ENCODE measurements at places on chromosomes 4 and X.

DNA sequence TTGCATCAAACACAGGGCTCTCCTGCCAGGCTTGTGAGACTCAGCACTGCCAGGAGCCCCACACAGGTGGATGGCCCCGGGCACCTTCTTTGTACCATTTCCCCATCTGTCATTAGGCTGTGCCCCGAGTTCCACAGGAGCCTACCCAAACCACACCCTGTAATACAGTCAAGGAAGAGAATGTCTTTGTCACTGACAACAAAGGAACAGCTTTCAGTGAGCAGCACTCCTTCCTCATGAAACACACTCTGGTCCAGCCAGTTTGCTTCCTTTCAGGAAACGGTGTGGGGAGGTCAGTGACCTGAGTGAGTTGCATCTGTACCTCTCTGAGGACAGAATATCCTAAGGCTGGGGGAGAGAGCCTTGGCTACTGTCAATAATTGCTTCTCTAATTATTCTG, 53.7 kb downstream of the LNX1 start:
- DNase-seq = no peak

- DNase-seq = no peak
Observed at GRCh38 chrX:42524379-42524778, 253.6 kb downstream of the PPP1R2C start.

DNA sequence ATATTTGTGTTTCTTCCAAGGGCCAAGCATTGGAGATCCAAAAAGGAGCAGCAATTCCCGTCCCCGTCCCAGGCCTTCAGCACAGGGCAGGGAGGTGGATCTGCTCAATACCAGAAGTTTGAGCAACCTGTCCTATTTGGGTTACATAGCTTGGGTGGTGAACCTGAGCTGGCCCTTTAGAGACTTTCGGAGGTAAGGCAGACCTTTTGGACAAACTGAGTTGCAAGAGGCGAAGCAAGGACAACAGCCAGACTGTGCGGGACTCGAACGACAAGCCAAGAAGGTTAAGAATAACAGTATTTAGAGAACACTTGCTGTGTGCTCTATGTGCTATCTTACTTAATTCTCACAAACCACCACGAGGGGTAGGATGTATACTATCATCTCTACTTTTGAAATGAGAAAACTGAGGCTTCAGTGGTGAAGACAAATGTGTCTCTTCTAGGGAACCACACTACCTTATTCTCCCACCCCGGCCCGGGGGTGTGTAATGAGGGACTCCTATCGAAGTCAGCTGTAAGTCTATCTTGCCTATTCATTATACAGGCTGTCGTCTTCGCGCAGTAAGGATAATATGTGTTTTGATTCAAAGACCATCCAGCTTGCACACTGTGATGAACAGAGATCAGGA, 1.3 kb downstream of the NOP14 start:
- peak; percentile 66 for DNase-seq

DNA sequence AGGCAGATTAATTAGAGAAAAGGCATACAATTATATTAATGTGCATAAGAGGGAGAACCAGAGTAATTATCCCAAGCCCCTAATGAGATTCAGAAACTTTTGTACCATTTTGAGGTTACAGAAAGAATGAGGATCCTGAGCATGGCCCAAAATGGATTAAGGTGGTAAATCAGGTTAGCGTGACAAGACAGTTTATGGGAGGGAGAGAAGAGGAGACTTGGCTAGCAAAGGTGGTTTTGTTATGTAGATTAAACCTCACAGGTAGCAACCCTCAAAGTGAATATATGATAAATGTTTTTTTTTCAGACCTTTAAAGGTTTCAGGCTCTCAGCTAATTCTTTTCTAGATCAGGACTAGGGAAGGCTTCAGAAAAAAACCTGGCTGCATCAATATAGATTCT, 781.8 kb downstream of the FAM133A start:
- no peak for DNase-seq

GRCh38 chr4:141459020-141459419, 177.4 kb upstream of the IL15 start:
- no peak for DNase-seq

- DNase-seq = no peak
Observed at GRCh38 chrX:10859353-10859752, 239.0 kb upstream of the MID1 start.

DNA sequence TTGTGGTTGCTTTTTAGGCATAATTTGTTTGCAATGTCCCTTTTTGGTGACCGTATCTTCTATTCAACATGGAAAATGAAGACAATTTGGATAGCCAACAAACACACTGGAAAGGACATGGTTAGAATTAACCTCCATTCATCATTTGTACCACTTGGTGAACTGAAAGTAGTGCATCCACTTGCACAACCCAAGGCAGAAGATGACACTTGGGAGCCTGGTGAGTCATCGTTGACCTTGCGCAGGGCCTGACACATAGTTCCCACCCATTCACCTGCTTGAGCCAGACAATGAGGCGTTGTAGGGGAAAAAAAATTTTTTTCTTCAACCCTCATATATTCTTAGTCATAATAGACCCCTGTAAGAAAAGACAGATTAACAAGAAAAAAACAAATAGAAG, 32.4 kb downstream of the EGF start:
- peak; percentile 53 for DNase-seq

- no peak for DNase-seq
Observed at GRCh38 chr4:44019721-44020120, 428.9 kb downstream of the KCTD8 start.

- DNase-seq = no peak
Observed at GRCh38 chr4:3402491-3403347, 39.0 kb upstream of the HGFAC start.

- no peak for DNase-seq
Observed at GRCh38 chrX:78945186-78945912, at the start of gene P2RY10. Gene P2RY10 (plus strand): TSS chrX:78945391. CDS start chrX:78960521, 15,130 bp downstream.

GRCh38 chr4:26174027-26174426, 146.8 kb upstream of the RBPJ start:
- DNase-seq = no peak

DNA sequence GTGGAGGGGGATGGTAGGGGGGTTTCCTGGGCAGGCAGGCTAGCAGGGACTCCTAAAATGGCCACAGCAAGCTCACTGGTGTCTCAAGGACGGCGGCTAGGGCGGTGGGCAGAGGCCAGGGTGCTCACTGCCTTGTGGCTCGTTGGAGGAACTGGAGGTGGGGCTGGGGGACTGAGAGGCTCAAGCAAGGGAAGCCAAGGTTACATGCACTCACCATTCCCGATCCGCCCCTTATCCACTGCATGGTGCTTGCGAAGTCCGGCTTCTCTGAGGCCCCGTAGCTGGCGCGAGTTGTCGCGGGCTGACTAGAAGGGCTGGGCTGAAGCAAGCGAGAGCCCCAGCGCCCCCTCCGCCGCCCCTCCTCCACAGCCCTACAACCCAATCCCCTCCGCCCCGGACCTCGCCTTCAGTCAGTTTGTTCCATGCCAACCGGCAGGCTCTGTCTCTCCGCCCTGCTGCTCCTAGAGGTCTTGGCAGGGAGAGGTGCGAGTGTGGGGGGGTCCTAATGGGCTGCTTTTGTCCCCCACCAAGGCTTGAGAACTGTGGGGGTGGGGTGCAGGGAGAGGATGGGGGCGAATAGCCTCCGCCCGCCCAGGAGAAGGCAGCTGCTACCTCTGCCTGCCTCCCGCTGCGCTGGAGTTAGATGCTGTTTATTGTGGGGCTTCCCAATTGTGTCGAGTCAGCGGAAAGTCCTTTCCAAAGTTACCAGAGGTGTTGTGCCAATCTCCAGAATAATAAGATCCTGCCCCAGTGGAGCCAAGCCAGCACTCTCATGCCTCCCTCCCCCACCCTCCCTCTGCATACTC, at the start of gene ARHGEF9:
ARHGEF9 (minus strand) TSS at position 313 of the 806 bp plus-strand sequence; CDS start at position 244, 69 bp downstream.
- no peak for DNase-seq

DNA sequence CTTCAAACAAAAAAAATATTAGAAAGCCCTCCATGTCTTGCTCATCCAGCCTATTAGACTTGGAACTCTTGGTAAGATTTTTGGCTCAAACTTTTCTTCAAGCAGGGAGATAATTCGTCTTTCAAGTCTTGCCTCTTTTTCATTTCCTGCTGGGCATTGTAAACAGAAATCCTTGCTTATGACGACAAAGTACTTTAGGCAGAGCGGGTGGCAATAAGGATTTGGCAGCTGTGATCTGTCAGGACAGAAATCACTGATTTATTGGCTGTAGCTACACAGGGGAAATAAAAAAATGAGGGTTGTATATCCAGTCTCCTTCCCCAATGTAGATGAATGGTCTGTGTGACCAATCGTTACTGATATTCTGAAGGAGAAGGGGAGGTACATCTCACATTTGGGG, 121.6 kb downstream of the SLC4A4 start:
- no peak for DNase-seq

DNA sequence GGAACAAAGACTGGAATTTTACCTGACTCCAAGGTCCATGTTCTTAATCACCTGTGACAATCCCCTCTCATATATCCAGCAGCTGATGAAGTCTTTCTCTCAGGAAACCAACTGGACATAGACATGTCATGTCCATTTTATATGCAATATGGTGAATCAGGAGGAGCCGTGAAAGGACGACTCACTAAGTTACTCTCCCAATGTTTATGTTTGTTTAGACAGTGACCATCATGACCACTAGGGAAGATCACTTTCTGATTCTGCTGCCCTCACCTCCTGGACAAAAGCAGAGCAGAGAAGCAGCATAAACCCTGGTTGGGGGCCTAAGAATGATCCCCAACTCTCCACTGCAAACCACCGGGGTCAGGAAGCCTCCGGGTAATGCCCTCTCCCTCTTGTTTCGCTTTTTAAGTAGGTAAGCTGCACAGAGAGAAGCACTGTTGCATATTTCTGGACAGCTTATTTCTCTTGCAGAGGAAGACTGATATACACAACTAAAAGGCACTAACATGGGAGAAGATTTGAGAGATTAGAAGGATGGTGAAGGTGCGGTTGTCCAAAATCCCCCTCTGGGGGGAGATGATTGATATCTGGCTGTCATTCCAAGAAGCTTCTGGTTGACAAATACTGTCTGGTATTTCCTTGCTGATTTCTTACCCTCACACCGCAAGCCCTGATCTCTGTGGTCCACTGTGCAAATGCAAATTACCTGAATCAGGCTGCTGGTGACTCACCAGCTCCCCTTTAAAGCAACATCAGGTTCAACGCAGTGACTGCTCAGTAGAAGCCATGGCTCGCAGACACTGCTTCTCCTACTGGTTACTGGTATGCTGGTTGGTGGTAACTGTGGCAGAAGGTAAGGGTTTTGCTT, at the start of gene ODAPH:
ODAPH (plus strand) TSS at position 773 of the 871 bp plus-strand sequence; CDS start at position 790, 17 bp downstream.
- peak; percentile 12 for DNase-seq

GRCh38 chrX:49840679-49841078, 11.6 kb downstream of the PAGE4 start:
- DNase-seq = peak; percentile 37

DNA sequence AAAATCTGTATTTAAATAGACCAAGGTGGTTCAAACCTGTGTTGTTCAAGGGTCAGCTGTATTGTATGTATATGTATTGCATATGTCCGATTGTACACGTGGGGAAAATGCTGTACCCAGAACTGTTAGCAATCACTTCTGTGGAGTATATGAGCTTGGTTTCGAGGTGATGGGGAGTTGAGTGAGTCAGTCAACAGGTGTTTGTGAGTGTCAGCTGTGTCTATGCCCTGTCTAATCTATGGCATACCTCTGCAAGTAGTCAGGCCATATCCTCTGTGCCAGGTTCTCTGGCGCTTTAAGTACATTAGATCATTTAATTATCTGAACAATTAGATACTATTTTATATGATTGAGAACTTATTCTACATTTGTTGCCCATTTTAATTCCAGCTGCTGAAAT, 7.4 kb downstream of the ZRSR2 start:
- DNase-seq = no peak

- no peak for DNase-seq
Observed at GRCh38 chr4:169128902-169129301, 118.8 kb upstream of the CBR4 start.

GRCh38 chr4:107736037-107736436, 16.0 kb upstream of the PAPSS1 start:
- DNase-seq = no peak

GRCh38 chr4:153257991-153258390, 53.7 kb downstream of the TRIM2 start:
- DNase-seq = no peak

GRCh38 chrX:7100022-7100421, 47.5 kb upstream of the STS start:
- DNase-seq = no peak

DNA sequence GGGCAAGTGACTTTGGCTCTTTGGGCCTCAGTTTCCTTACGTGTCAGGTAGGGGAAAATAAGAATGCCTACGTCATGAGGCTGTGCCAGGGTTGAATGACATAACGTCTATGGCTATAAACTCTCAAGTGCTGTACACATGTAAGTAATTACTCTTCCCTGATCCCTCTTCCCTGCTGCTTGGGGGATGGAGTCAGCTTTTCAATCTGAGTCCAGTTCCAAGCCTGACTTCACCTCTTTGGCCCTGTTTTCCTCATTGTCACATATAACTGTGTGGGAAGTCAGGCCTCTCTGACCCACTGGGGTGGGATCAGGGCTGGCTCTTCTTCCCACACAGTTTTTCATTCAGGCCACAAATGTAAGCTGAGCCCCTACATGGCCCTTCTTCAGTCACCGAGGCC, 11.4 kb upstream of the CITED1 start:
- no peak for DNase-seq

DNA sequence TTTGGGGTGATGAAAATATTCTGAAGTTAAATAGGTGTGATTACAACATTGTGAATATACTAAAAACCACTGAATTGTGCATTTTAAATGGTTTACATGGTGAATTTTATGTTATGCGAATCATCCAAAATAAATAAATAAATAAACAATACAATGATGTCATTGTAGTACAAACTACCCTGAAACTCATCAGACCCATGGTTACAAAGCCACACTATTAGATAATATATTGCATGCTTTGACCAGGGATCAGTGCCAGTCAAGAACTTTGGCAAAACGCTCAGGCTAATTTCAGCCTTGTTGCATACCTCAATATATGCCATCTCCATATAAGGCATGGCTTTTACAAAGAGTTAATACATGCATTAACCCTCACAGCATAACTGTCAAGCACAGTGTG, 45.5 kb upstream of the XIAP start:
- DNase-seq = no peak

- no peak for DNase-seq
Observed at GRCh38 chrX:120452131-120452530, 17.0 kb downstream of the LAMP2 start.
